ENCODE measurements at places on chromosomes 5 and 9.
A peak's percentile ranks its signal among the peaks of the same experiment; 100 is the strongest.

GRCh38 chr5:4662756-4663155 lies 477.4 kb upstream of the ADAMTS16 start:
- DNase-seq: no peak

DNA sequence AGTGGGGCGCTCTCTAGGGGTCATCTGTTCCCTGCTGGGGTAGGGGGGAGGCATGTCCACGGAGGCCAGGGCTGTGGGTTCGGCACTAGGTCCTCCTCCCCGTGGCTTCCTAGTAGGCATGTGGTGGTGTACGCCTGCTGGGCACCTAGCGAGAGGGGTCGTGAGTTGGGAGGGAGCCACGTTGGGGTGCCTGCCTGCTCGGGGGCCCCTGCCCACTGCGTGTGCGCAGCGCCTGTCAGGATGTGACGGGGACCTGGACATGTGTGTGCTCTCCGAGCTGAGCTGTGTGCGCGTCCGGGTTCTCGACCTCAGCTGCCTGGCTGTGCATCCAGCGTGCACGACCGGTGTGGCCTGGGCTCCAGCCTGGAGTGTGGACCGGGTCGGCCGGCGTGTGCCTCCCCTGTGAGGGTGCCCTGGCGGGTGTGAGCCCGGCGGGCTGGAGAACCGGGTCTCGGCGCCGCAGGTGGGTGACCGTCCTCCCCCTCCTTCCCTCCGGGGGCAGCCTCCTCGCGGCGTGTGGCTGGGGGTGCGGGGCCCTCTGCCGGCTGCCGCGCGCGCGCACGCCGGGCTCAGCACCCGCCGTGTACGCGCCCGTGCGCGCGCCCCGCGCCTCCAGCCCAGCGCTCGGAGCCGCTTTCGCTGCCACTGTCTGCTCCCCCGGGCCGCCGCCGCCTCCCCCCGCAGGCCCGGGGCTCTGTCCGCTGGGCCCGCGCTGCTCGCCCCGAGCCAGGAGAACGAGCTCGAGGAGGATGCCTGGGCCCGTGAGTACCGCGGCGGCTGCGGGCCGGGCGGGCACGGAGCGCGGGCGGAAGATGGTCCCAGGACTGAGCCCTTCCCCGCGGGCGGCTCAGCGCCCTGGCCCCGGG lies at the start of gene PRR7:
TSS of gene PRR7 (plus strand) at position 615 of the 866 bp plus-strand sequence. CDS start 8,254 bp downstream, outside the sequence.
- peak; percentile 56 for DNase-seq

- DNase-seq: no peak
These were observed 75.6 kb downstream of the USP20 start for GRCh38 chr9:129910628-129911567.

- no peak for DNase-seq
These were observed 29.0 kb downstream of the KLHL3 start for GRCh38 chr5:137706841-137707240.

GRCh38 chr9:121743441-121744001 lies 92.1 kb downstream of the DAB2IP start:
- no peak for DNase-seq

GRCh38 chr5:61322738-61323725 lies 9.0 kb upstream of the ZSWIM6 start:
- no peak for DNase-seq

DNA sequence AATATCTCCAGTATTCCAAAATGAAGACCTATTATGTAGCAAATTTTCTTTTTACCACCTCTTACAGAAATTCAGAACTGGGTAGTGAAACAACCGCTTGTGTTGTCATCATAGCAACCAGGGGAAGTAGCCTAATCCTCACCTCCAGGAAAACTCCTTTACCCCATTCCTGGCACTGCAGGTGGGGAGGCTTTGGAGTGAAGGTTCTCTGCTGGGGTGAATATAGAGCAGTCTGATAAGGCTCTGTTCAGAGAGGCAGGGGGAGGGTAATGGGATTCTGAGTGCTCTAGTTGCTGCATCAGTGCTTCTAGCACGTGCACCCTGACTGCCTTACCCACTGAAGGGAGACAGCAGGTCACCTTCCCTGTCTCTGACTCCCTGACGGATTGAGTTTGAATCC lies 116.2 kb downstream of the MAN2A1 start:
- DNase-seq: no peak

- no peak for DNase-seq
These were observed 49.6 kb upstream of the CCL21 start for GRCh38 chr9:34759432-34760134.

GRCh38 chr9:134789168-134789567 lies 91.4 kb upstream of the FCN2 start:
- no peak for DNase-seq

GRCh38 chr5:8628521-8628920 lies 759.6 kb downstream of the MTRR start:
- no peak for DNase-seq

DNA sequence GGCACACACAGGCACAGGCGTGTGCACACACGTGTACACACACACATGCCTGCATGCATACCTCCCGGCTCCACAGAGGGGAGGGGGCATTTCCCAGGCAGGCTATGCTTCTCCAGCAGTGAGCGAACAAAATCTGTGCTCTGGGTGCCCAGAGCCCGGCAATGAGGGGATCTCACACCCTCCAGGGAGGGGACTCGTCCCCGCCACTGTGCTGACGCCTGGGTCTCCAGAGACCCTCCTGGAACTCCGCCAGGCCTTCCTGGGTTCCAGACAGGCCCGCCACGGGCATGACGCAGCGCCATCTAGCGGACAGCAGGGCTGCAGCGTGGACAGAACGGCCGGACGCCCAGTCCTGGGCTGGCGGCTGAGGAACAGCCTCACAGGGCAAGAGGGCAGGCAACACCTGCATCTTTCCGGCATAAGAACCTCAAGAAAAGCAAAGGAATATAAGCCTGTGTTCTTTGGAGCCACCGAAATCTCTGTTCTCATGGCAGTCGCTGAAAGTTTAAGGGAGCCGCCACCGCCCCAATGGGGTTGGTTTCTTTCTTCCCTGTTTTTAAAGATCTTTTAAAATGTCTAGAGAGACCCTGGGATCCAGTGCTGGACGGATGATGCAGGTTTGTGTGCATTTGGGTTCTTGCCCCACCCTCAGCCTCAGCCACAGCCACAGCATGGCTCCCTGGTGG lies 135.6 kb upstream of the PPP1R26 start:
- DNase-seq: no peak

DNA sequence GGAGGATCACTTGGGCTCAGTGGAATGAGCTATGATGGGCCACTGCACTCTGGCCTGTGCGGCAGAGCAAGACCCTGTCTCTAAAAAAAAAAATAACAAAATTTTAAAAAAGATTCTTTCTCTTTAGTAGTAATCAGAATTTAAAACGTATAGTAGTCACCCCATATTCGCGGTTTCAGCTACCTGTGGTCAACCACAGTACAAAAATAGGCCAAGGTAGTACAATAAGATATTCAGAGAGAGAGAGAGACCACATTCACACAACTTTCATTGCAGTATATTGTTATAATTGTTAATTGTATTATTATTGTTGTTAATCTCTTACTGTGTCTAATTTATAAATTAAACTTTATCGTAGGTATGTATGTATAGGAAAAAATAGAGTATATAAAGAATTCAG lies 18.7 kb downstream of the INIP start:
- no peak for DNase-seq

GRCh38 chr5:96973532-96974401 lies 37.9 kb downstream of the LNPEP start:
- DNase-seq: no peak
